ENCODE measurements at places on chromosomes 5 and 9.

DNA sequence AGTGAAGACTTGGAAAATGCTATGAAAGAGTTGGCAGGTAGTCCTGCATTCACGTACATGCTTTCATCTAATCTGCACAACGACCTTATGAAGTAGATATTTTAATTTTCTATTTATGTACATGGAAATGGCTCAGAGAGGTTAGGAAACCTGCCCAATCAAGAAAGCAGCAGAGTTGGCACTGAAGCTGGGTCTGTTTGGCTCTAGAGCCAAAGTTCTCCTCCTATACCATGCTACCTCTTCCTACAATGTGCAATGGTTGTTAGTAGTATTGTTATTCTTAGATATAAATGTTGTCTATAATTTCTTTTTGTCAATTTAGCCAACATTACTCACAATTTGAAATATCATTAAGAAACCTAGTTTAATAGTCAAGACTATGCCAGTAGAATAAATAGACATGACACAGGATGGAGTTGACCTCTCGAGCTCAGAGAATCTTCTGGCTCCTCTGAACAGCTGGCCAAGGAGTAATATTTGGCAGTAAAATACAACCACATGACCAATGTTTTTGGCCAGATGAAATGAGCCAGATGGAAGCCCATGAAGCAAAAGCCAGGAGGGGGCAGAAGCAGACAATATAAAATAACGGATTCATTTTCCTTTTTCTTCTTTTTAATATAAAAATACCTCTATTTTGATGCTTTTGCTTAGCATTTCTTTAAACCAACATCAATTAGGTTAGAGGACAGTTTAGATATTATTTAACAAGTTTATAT, 542.3 kb downstream of the PDE4D start:
- DNase-seq, result no peak

DNA sequence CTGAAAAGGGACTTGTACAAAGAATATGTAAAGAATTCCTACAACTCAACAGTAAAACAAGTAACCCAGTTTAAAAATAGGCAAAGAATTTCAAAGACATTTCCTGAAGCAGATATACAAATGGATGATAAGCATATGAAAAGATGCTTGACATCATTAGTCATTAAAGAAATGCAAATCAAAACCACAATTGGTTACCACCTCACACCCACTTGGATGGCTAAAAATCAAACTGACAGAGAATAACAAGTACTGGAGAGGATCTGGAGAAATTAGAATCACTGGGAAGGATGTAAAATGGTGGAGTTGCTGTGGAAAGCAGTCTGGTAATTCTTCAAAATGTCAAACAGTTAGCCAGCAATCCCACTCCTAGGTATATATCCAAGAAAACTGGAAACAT, 12.5 kb upstream of the FOXE1 start:
- no peak for DNase-seq

GRCh38 chr5:68554571-68555279, 339.2 kb downstream of the PIK3R1 start:
- no peak for DNase-seq

GRCh38 chr5:118921866-118922265, 66.5 kb downstream of the DTWD2 start:
- no peak for DNase-seq

GRCh38 chr5:124630767-124631704, 115.4 kb downstream of the ZNF608 start:
- peak; percentile 33 for DNase-seq

- no peak for DNase-seq
Observed at GRCh38 chr9:113403646-113404045, 2.6 kb upstream of the ALAD start.

GRCh38 chr5:1330146-1330846, 14.6 kb downstream of the CLPTM1L start:
- DNase-seq, result no peak

DNA sequence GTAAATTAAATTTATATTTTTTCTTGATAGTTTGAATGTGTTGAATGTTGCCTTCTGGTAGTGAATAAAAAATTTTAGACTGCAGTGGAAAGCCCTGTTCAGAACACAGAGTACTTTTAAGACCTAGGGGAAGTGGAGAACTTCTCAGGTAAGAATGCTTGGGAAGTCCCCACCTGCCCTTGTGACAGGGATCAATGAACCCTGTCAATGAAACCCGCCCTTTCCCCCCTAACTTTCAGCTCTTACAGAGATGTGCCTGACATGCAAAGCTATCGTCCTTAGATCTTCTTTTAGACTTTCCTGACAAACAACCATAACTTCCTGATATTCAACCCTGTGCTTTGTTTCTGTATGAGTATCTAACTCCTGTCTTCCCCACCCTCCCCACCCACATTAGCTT, 562.7 kb downstream of the TLE4 start:
- DNase-seq, result peak; percentile 53

DNA sequence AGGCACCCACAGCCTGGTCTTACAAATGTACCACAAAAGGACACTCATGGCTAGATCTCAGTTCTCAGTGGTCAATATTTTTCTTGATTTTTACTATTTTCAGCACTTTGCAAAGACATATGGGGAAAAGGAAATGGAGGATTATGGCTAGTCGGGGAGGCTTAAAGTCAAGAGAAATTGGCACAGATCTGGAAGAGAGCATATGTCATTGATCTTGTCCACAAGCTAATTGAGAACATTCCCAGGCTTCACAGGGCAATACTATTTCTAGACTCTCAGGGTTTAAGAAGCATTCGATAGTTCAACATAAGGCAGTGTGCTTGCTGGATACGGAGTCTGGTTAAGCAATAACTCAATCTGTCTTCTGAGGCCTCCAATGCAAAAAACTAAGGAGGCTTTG, 285.8 kb downstream of the ZNF608 start:
- DNase-seq, result no peak

- no peak for DNase-seq
Observed at GRCh38 chr9:116282597-116282996, 129.0 kb downstream of the PAPPA start.

DNA sequence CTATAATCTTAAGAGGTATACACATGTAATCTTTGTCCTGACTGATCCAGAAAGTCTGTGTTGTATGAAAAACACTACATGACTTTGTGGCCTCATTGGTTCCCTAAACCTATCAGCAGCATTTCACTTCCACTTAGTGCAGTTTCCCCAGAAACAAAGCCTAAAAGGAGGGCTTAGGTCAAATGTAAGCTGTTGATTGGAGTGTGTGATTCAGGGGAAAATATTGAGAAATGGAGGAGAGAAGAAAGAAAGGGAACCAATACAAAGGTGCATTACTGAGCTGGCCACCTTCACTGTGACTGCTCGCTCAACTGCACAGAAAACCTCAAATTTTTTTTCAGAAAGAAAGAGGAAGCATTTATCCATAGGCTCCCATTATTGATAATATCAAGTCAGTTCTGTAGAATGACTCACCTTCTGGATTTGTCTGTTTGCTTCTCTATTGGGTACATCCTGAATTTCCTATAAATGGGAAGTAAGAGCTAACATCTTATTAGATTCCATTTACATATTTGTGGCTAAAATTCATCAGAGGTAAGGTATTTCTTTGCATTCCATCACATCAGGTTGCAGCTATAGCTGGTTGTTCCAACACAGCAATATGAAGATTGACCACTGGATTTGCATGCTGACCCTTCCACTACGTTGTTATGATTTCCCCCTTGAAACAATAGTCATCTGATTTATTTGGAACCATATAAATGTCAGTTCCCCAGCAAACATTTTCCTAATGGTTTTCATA, 10.3 kb upstream of the FST start:
- DNase-seq, result no peak

GRCh38 chr5:96683392-96683791, 21.2 kb downstream of the CAST start:
- DNase-seq, result no peak

- DNase-seq, result no peak
Observed at GRCh38 chr9:86368871-86369521, 14.8 kb upstream of the TUT7 start.

DNA sequence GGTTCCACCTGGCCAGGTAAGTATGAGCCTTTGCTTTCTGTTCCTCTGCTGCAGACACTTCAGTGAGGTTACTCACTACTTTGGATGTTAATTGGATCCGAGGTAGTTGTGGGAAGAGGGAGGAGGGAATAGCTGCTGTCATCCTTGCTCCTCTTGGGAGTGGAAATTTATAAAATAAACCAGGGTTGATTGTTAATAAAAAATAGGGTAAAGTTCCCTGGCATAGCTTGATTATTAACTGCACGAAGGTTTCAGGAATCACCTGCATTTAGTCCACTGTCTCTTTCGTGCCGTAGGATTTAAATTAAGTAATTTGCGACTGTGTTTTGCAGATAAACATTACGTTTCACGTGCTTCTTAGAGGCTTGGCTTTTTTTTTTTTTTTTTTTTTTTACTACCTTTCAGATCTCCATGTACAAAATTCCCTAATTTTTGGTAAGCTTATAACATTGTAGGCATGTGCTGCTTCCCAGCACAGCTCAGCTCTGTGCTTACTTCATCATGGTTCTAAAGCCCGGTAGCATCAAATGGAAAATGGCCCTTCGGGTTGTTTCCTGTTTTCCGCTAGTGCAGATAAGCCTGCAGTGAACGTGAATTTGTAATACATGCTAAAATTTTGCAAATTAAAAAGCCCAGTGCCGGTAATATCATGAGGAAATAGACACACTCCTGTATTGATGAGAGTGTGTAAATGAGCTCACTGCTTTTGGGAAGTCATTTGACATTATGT, 26.9 kb upstream of the LTC4S start:
- no peak for DNase-seq

GRCh38 chr5:56480078-56480704, 247.1 kb upstream of the ANKRD55 start:
- peak; percentile 41 for DNase-seq
